ENCODE measurements at places on chromosomes 7 and 10.

GRCh38 chr7:20172736-20173334 lies 44.3 kb downstream of the MACC1 start:
- peak; percentile 59 for DNase-seq

GRCh38 chr10:28628184-28628893 lies 49.0 kb upstream of the BAMBI start:
- DNase-seq, result peak; percentile 65

GRCh38 chr10:14048930-14049613 lies 281.7 kb downstream of the FRMD4A start:
- DNase-seq, result no peak

GRCh38 chr10:100969187-100970075 lies at the start of gene SEMA4G:
SEMA4G (plus strand) TSS chr10:100969504; CDS start chr10:100972913, 3,409 bp downstream.
- peak; percentile 58 for DNase-seq

- no peak for DNase-seq
Measured at GRCh38 chr10:63115732-63116383, 17.3 kb upstream of the NRBF2 start.

GRCh38 chr10:103197174-103197573 lies 4.1 kb upstream of the NT5C2 start:
- no peak for DNase-seq

- no peak for DNase-seq
Measured at GRCh38 chr7:16668049-16668858, 22.3 kb downstream of the BZW2 start.

DNA sequence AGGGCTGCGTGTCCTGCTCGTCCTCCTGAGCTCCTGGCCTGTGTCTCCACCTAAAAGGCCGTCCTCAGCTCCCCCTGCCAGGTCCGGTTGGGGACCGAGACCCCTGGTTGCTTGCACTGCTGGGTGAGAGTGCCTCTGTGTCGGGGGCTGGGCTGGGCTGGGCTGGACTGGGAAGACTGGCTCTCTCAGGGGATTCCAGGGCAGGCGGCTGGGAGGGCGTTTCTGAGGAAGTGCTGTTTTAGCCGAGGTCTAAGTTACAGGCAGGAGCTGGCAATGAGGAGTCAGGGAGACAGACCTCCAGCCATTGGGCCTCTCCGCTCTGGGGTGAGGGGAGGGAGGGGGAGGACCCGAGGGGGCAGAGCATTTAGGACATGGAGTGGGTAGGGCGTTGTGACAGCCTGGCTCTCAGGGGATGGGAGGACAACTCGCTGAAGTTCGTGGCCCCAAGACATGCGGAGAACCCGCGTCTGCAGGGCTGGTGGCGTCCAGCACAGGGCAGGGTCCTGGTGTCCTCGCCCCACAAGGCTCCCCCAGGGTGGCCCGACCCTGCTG lies 20.9 kb downstream of the FOXK1 start:
- no peak for DNase-seq

- no peak for DNase-seq
Measured at GRCh38 chr10:49075743-49076142, 39.6 kb downstream of the VSTM4 start.

DNA sequence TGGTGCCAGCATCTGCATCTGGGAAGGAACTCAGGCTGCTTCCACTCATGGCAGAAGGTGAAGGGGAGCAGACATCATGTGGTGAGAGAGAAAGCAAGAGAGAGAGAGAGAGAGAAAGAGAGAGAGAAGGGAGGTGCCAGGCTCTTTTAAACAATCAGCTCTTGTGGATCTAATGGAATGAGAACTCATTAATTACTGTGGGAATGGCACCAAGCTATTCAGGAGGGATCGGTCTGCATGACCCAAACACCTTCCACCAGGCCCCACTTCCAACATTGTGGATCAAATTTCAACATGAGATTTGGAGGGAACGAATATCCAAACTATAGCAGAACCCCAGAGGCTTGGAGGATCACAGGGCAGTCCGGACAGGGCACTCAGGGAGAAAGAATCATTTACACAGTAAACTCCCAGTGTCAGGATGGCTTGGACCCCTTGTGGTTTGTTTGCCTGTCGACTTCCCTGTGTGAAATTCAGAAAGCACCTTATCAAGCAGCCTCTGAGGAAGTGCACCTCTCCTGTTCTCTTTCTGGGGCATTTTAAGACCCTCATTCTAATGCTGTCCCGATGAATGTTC lies 308.5 kb downstream of the REEP3 start:
- no peak for DNase-seq

DNA sequence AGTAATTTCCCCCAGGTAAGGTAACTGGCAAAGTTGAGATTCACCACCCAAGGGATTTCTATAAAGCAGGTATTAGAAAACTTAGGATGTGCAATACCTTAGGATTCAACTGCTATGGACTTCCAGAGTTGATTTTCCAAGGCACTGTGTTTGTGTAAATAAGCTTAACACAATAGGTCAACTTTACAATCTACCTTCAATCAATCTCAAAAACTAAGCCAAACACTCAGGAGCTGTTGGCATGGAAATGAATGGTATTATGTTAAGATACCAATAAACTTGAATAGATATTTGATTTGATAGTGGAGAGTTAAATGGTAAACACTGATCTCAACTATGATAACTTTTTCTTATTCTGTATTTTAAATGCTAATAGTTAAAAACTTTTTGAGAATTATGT lies 762 bp upstream of the SEMA3E start:
- no peak for DNase-seq

DNA sequence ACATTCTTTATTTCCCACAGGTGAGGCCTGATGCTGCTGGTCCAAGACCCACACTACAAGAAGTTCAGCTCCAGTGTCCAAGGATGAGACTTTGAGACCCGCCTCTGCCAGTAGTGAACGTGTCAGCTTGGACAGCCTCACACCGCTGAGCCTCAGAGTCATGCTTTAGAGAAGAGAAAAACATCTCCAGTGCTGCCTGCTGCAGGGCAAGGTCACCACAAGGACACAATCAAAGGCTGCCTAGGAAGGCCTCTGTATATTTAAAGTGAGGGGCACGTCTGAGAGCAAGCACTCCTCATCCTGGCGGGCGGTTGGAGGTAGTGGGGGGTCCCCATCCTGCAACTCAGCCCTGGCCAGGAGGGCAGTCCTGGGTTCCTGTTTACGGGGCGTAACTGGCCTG lies 19.3 kb downstream of the FGFR2 start:
- DNase-seq, result no peak

- DNase-seq, result no peak
Measured at GRCh38 chr10:131571865-131572264, 260.3 kb upstream of the TCERG1L start.

GRCh38 chr7:78444267-78444666 lies 645.7 kb downstream of the PHTF2 start:
- no peak for DNase-seq

DNA sequence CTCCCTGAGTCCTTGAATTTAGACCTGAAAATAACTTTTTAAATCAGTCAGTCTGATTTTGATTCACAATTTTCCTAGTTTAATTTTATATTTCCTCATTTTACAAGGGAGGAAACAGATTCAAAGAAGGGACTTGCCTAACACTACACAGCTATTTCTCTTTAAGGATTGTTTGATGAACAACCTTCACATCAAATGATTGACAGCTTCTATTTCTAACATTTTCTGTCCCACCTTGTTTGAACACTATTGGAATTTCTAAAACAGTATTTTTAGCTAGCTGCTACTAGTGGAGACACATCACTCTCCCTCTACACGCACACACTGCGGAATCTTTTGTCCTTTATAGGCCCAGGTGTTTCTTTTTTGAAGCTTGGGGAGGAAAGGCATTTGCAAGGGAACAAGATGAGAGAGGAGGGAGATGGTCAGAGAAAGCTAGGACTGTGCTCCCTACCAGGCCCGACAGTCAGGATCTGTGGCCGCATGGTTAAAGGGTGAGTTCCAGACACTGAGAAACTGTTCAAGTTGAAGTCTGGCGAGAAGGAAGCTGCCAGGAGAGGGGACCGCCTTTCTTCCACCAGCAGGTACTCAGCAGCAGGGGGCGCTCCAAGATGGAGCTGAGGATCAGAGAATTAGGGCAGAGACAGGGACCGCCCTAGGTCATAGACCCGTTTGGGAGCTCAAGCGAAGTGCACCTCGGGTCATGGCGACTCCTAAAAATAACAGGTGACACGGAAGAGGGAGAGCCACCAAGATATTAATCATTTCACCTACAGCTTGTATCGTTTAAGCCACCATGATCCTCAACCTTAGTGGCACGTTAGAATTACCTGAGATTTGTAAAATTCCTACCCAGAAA lies 49.7 kb downstream of the DNAJC12 start:
- DNase-seq, result no peak

DNA sequence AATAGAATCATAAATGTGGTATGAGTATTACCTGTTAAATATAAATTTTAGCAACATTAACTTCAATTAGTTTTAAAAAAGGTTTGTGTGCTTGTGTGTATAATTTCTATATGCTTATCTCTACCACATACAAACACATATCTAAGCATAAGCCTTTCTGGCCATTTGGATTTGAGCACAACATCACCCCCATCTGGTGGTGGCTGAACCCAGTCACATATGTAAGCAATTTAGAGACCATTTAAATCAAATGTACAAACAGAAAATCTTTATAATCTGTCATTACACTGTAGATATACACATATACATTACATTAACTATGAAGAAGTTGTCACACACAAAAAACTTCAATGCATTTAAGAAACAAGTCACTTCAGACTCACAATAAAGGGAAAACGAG lies 31.7 kb downstream of the GPR22 start:
- DNase-seq, result no peak

DNA sequence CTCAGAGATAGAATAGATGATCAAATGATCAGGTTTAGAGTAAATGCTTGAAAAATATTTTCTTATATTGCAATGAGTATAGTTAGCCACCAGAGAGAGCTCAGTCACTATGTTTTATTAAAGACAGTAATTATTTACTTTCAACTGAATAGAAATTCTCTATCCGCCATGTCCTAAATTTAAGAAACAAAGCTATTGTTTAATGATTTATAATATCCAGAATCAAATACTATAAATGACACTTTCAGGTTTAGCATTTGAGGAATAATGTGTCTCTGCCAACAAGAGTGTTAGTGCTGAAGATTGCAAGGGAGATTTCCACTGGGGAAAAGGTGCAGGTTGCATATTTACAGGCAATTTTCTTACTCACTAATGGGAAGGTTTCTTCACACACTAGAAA lies 184.7 kb downstream of the DGKB start:
- peak; percentile 11 for DNase-seq

DNA sequence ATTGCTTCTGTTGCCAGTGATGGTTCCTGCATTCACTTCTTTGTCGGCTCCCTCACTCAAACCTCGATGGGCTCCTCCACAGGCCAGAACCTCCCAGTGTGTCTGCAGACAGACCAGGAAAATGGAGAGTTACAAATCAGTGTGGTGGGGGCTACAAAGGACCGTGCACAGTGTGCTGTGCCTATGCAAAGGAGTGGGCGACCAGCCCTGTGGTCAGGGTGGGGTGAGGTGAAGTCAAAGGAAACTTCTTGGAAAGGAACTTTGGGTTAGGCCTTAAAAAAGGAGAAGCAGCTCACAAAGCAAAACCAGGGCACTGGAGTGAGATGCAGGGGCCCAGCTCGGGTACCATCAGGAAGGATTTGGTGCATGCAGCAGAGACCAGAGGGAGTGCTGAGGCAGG lies 304.3 kb upstream of the ZMIZ1 start:
- no peak for DNase-seq

- no peak for DNase-seq
Measured at GRCh38 chr7:38463277-38464225, 167.6 kb downstream of the AMPH start.
